ENCODE measurements at places on chromosomes 16 and 17. TPM values are rescaled to one million over a fixed set of nuclear protein-coding genes. Genes with fewer than 3 reads are reported as not detected.
A peak's percentile ranks its signal among the peaks of the same experiment; 100 is the strongest.

The KRTAP4-3 gene
- total RNA-seq: not detected

The LITAFD gene
- not detected for total RNA-seq

The CDK3 gene
- total RNA-seq: 36.5 TPM

The TVP23C gene
- 61.1 TPM for total RNA-seq

The CDRT15L2 gene
- total RNA-seq: not detected

DNA sequence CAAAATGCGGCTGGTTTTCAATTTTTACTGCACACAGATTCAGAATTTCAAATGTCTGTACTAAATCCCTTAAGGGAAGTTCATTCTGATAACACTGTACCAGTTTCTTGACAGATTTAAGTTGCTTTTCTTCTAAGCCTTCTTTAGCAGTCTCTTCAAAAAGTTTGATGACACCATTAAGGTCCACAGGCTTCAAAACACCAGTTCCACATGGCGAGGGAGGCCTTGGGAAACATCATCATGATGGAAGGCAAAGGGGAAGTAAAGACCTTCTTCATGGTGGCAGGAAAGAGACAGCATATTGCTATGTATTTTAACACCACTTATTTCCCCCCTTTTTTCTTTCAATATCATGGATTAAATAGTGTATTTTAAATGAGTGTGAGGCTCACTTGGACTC, 24.5 kb downstream of the NLRC5 start:
- peaks cover 6% of the 10 kb centered on the region for H3K27me3 ChIP-seq
- no peaks in the 10 kb centered on the region for H3K36me3 ChIP-seq
- no peaks in the 10 kb centered on the region for H3K4me1 ChIP-seq
- DNase-seq: no peak
- H3K27ac ChIP-seq: no peak overlapping the region

- peaks cover 62% of the 10 kb centered on the region for H3K4me1 ChIP-seq
- H3K27ac ChIP-seq: no peak overlapping the region
- no peaks in the 10 kb centered on the region for H3K27me3 ChIP-seq
- DNase-seq: no peak
- H3K4me3 ChIP-seq: no peak overlapping the region
Measured at GRCh38 chr16:85525420-85526184, 87.5 kb upstream of the GSE1 start.

DNA sequence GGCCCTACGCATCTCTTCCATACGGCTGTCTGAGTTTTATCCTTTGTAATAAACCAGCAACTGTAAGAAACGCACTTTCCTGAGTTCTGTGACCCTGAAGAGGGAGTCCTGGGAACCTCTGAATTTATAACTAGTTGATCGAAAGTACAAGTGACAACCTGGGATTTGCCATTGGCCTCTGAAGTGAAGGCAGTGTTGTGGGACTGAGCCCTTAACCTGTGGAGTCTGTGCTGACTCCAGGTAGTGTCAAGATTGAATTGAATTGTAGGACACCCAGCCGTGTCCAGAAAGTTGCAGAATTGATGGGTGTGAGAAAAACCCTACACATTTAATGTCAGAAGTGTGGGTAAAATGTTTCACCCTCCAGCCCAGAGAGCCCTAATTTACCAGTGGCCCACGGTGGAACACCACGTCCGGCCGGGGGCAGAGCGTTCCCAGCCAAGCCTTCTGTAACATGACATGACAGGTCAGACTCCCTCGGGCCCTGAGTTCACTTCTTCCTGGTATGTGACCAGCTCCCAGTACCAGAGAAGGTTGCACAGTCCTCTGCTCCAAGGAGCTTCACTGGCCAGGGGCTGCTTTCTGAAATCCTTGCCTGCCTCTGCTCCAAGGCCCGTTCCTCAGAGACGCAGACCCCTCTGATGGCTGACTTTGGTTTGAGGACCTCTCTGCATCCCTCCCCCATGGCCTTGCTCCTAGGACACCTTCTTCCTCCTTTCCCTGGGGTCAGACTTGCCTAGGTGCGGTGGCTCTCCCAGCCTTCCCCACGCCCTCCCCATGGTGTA, 1.5 kb downstream of the GAA start:
- H3K27ac ChIP-seq: no peak overlapping the region
- H3K4me3 ChIP-seq: peak overlapping the region; percentile 87
- no peaks in the 10 kb centered on the region for H3K27me3 ChIP-seq
- no peaks in the 10 kb centered on the region for H3K36me3 ChIP-seq

- H3K36me3 ChIP-seq: no peaks in the 10 kb centered on the region
- no peak overlapping the region for H3K27ac ChIP-seq
- DNase-seq: no peak
- H3K4me1 ChIP-seq: peaks cover 3% of the 10 kb centered on the region
Measured at GRCh38 chr17:68642118-68642412, 40.9 kb upstream of the FAM20A start.

GRCh38 chr17:64177311-64178010, 47.5 kb upstream of the ERN1 start:
- peaks cover 24% of the 10 kb centered on the region for H3K36me3 ChIP-seq
- no peak overlapping the region for H3K4me3 ChIP-seq
- H3K4me1 ChIP-seq: peaks cover 9% of the 10 kb centered on the region

DNA sequence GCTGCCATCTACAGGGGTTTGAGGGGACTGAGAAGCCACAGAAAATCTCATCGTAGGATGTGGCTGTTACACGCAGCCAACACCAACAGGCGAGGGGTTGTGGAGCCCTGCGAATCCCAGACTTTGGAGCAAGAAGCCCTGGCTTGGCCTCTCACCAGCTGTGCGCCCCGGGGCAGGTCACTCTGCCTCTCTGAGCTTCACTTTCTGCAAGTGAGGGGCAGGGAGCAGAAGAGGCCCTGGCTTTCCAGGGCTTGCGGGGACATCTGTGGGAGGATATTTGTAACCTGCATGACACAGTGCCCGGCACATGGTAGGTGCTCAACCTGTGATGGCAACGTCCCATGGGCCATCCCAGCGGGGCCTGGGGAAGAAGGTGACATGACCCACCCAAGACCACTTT, 32.9 kb upstream of the CIBAR2 start:
- H3K27me3 ChIP-seq: no peaks in the 10 kb centered on the region
- no peak for DNase-seq
- peaks cover 27% of the 10 kb centered on the region for H3K4me1 ChIP-seq
- H3K27ac ChIP-seq: no peak overlapping the region
- no peaks in the 10 kb centered on the region for H3K36me3 ChIP-seq

DNA sequence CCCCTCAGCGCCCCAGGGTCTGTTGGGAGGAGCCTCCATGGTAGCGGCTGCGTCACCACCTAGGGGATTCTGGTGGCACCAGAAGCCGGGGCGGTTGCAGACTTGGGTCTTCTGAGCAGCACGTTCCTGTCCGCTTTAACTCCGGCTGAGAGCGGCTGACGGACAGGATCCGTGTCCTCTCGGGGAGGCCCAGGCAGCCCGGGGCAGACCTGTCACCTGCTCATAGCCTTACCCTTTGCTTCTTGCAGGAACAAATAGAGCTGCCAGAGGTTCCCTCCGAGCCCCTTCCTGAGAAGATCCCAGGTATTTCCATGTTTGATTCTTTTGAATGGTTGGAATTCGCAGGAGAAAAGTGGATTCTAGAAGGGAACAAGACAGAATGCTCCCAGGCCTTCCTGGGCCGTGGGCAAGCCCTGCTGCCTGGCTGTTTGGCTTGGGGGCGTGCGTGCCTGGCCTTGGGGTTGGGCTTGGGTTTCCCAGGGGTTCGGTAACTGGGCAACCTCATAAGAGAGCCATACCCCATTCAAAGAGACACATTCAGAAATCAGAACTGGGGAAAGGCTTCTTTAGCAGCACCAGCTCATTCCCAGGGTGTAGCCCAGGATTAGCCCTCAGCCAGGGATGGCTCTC, 6.6 kb downstream of the CHMP6 start:
- H3K4me3 ChIP-seq: no peak overlapping the region
- DNase-seq: no peak
- peaks cover 19% of the 10 kb centered on the region for H3K27me3 ChIP-seq
- peaks cover 6% of the 10 kb centered on the region for H3K36me3 ChIP-seq
